ENCODE measurements at places on chromosomes 2 and 18.

- peak; percentile 23 for DNase-seq
Measured at GRCh38 chr2:25620077-25620476, 53.3 kb downstream of the DTNB start.

- DNase-seq, result no peak
Measured at GRCh38 chr2:139825726-139826125, 1045.5 kb upstream of the NXPH2 start.

DNA sequence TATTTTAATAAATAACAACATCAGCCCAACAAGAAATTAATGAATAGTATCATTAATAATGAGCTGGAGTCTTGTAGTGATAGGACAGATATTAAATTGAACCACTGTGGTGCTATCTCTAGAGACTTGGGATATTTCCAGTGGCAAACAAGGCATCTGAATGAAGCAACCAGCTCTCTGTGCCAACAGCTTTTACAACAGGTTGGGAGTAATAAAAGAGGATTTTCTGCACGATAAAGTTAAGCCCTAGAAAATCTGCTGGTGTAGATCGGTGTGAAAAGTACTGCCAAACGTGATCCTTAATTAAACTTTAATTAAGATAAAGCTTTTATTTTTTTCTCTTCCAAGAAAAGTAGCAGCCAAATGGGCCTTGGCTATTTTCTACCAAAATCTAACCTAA is 385.5 kb downstream of the NR4A2 start:
- no peak for DNase-seq

- no peak for DNase-seq
Measured at GRCh38 chr2:80815259-80815658, 510.7 kb upstream of the LRRTM1 start.

DNA sequence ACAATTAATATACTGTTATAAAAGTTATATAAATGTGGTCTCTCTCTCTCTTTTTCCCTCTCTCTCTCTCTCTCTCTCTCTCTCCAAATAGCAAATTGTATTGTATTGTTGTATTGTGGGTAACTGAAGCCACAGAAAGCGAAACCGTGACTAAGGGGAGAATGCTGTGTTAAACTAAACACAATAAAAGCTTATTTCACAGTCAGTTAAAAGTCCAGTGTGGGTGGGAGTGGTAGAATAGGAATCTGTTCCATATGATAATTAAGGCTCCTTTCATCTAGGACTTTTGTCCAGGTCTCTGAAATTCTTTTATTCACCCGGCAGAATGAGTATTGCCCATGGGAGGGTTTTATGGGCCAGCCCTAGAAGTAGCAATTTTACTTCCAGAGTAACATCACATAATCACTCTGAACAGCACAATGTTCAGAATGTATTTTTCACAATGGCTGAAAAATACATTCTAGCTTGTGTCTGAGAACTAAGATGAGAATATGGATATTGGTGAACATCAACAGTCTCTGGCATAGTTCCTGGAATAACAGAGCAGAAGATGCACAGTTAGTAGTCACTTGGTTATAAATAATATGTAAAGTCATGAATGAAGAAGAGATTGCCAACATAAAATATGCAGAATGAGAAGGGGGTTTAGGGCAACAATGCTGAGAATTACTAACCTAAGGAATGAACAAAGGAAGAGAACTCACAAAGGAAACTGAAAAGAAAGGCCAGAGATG is 399.1 kb downstream of the PLCL1 start:
- no peak for DNase-seq

- DNase-seq, result no peak
Measured at GRCh38 chr2:189347540-189347939, 93.7 kb upstream of the WDR75 start.

GRCh38 chr2:150280231-150280630 is 207.2 kb downstream of the RND3 start:
- DNase-seq, result no peak
